Epithelial cell of alveolus of lung (primary cell): ENCODE measurements at places on chromosomes 6 and 20. TPM values are rescaled to one million over a fixed set of nuclear protein-coding genes. Genes with fewer than 3 reads are reported as not detected.

KCNK16 gene
- not detected in 2 replicates for total RNA-seq

GGTLC1 gene
- total RNA-seq, result not detected in 2 replicates

HLA-DRA gene
- total RNA-seq, result not detected in 2 replicates

RNF217 gene
- 11.1 and 17.1 TPM in 2 replicates for total RNA-seq

TINAG gene
- not detected in 2 replicates for total RNA-seq

OR2B6 gene
- not detected in 2 replicates for total RNA-seq

GRM1 gene
- 0.08 TPM in 1 of 2 replicates, not detected in the other for total RNA-seq

TFAP2C gene
- 0.13 TPM in 1 of 2 replicates, not detected in the other for total RNA-seq

ARMH2 gene
- not detected in 2 replicates for total RNA-seq

C20orf141 gene
- not detected in 2 replicates for total RNA-seq

PGK2 gene
- total RNA-seq, result not detected in 2 replicates

GABRR1 gene
- not detected in 2 replicates for total RNA-seq

MYT1 gene
- total RNA-seq, result not detected in 2 replicates

LY6G6D gene
- total RNA-seq, result not detected in 2 replicates

HTR1E gene
- total RNA-seq, result not detected in 2 replicates

TAAR1 gene
- total RNA-seq, result not detected in 2 replicates

GTSF1L gene
- not detected in 2 replicates for total RNA-seq

C2 gene
- 0.65 and 4.8 TPM in 2 replicates for total RNA-seq

RPL7L1 gene
- 104 and 121 TPM in 2 replicates for total RNA-seq

COL21A1 gene
- 1.0 and 9.6 TPM in 2 replicates for total RNA-seq

RPS6KA2 gene
- 49.8 and 68.3 TPM in 2 replicates for total RNA-seq

OGFR gene
- 47.2 and 48.7 TPM in 2 replicates for total RNA-seq

TPX2 gene
- total RNA-seq, result 35.1 and 61.2 TPM in 2 replicates

MAFB gene
- total RNA-seq, result 0.39 and 3.0 TPM in 2 replicates

HRH3 gene
- total RNA-seq, result not detected in 2 replicates

SLC32A1 gene
- not detected in 2 replicates for total RNA-seq

PAK5 gene
- not detected in 2 replicates for total RNA-seq

CST2 gene
- total RNA-seq, result 0.56 TPM in 1 of 2 replicates, not detected in the other

TOX2 gene
- total RNA-seq, result 50.7 and 78.0 TPM in 2 replicates

BMP7 gene
- not detected in 2 replicates for total RNA-seq

NFS1 gene
- total RNA-seq, result 26.5 and 28.0 TPM in 2 replicates

SASH1 gene
- 15.4 and 17.0 TPM in 2 replicates for total RNA-seq

MOG gene
- total RNA-seq, result not detected in 2 replicates

WFDC5 gene
- not detected in 2 replicates for total RNA-seq

LAMA2 gene
- 28.3 and 54.9 TPM in 2 replicates for total RNA-seq

C6orf58 gene
- total RNA-seq, result not detected in 2 replicates

FAM209B gene
- total RNA-seq, result not detected in 2 replicates

ARMC2 gene
- 1.9 and 2.2 TPM in 2 replicates for total RNA-seq

PPP1R11 gene
- 32.4 and 42.3 TPM in 2 replicates for total RNA-seq

PRDM13 gene
- total RNA-seq, result not detected in 2 replicates

APOM gene
- 1.8 and 3.0 TPM in 2 replicates for total RNA-seq

FKBP1C gene
- 0.48 and 0.65 TPM in 2 replicates for total RNA-seq

MRPS18A gene
- 53.0 and 58.9 TPM in 2 replicates for total RNA-seq

FAXC gene
- 2.2 and 3.8 TPM in 2 replicates for total RNA-seq

FAM83C gene
- total RNA-seq, result not detected in 2 replicates

HMGCLL1 gene
- total RNA-seq, result 0.39 and 5.7 TPM in 2 replicates

PKIB gene
- 1.9 and 2.6 TPM in 2 replicates for total RNA-seq

VIP gene
- total RNA-seq, result not detected in 2 replicates

C20orf144 gene
- 0.08 and 0.26 TPM in 2 replicates for total RNA-seq

CRNKL1 gene
- total RNA-seq, result 16.3 and 17.2 TPM in 2 replicates

SLCO4A1 gene
- total RNA-seq, result not detected in 2 replicates

SLC22A7 gene
- not detected in 2 replicates for total RNA-seq
